ENCODE measurements at places on chromosomes 13 and 19.

DNA sequence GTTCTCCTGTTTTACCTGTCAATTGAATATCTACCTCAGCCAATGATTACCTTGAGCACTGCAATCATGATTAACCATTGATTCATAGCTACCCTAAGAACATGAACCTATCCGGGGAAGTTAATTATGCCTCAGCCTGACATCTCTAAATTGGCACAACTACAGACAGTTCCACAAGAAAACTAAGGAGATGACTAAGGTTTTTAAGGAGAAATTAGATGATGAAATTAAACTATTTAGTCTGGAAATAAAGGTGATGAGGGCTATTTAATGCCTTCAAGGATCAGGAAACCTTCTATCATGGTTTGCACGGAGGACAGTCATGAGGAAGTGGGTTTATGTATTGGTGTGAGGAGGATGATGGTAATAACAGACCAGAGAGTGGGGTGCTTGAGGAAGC, 203.4 kb downstream of the COL4A1 start:
- DNase-seq, result no peak

- DNase-seq, result peak; percentile 78
These were observed 13.2 kb upstream of the UQCR11 start for GRCh38 chr19:1618157-1619093.

DNA sequence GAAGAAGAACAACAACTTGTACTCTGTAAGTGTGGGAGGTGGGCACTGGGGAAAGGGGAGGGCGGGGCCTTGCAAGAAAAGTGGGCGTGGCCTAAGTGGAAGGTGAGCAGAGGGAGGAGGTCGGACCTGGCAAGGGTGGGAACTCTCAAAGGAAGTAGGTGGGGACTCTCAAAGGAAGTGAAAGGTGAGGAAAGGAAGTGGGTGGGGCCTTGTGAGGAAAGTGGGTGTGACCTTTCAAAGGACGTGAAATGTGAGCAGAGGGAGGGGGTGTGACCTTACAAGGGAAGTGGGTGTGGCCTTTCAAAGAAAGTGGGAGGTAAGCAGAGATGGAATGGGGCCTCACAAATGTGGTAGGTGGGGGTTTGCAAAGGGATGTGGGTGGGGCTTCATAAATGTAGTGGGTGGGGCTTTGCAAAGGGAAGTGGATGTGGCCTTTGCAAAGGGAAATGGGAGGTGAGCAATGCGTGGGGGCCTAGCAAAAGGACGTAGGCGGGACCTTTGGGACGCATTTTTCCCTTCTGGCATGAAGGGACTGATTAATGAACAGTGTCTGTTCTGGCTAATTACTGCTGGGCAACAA, 25.9 kb downstream of the ACSBG2 start:
- peak; percentile 13 for DNase-seq

GRCh38 chr13:26168835-26169234, 53.3 kb downstream of the RNF6 start:
- DNase-seq, result no peak

DNA sequence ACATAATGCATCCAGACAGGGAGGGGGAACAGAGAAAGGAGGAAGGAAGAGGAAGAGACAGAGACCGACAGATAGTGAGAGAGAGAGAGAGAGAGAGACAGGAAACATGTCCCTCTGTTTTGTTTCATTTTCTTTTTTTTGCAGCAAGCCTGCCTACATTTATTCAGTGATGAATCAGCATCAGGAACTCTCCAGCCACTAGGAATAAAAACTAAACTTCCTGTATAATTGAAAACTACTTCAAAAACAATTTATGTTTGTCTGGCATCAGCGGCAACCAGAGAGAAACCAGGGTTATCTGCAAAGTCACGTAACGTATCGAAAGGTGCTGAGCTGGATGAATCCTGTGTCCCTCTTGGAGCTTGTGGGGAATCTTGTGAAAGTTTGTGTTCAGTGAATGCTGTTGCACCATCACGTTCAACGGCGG, 148.6 kb upstream of the SOX21 start:
- DNase-seq, result no peak

DNA sequence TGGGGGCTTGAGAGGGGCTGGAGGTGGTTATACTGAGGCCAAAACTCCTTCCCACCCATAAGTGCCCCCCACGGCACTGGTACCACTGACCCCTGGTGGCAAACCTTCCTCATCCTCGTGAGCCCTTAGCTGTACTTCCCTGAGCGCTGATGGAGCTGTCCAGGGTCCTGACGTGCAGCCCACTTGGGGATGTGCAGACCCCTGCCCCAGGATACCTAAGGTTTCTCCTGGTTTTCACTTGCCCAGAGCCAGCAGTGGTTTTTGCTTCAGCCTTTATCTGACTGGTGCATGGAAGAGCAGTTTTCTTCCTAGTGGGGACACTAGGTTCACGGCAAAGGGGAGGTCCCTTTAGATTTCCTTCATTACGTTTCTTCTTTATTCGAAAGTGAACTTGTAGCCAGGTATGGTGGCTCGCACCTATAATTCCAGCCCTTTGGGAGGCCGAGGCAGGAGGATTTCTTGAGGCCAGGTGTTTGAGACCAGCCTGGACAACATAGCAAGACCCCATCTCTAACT, 28.7 kb upstream of the KCTD15 start:
- DNase-seq, result no peak

GRCh38 chr19:2048104-2048958, 2.7 kb downstream of the MKNK2 start:
- DNase-seq, result no peak

GRCh38 chr19:19098084-19098702, 34.4 kb downstream of the SLC25A42 start:
- DNase-seq, result no peak

GRCh38 chr13:33284916-33285315, 639 bp downstream of the STARD13 start:
- DNase-seq, result no peak

DNA sequence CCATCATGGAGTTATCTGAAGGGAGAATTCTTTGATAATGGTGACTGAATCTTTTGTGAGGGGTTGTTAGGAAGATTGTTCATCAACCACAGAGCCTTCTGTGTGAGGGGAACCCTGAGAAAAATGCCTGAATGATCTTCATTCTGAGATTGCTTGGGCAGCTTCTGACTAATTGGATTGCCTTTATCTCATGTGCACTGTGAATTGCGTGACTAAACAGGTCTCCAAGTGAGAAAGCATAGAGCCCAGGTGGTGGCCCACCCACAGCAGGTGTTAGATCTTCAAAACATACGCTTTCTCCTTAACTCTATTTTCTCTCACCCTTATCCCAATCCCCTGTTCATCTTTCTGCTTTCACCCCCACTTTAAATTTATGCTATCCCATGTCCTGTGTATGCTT, 58.3 kb downstream of the DOCK9 start:
- DNase-seq, result no peak

- DNase-seq, result no peak
These were observed 5.1 kb downstream of the GAMT start for GRCh38 chr19:1396019-1396767.

DNA sequence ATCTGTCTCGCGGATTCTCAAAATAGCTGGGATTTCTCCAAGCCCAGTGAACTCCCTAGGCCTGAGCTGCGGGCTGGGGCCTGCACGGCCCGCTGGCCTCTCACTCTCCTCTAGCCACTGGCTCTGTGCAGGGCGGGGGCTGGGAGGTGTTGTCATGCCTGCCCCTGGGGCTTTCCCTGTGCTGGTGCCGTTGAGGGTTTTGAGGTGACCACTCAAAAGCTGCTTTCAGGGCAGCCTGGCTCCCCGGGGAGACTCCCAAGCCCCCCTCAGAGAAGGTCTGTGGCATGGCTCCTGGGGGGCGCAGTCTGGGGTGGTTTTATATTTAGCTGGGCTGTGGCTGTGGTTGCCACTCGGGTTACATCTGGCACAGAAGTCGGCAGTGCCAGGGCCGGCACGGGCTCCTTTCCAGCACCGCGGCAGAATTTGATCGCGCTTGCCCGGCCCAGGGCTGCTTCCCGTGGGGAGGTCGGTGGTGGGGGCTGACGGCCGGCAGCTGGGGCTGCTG, 10.0 kb downstream of the NDUFB7 start:
- DNase-seq, result peak; percentile 14

GRCh38 chr13:28147495-28147894, 9.2 kb downstream of the PAN3 start:
- DNase-seq, result no peak

- no peak for DNase-seq
These were observed 60.9 kb downstream of the KLF12 start for GRCh38 chr13:74073274-74073673.

GRCh38 chr13:24742294-24742693, 21.7 kb upstream of the RNF17 start:
- no peak for DNase-seq

DNA sequence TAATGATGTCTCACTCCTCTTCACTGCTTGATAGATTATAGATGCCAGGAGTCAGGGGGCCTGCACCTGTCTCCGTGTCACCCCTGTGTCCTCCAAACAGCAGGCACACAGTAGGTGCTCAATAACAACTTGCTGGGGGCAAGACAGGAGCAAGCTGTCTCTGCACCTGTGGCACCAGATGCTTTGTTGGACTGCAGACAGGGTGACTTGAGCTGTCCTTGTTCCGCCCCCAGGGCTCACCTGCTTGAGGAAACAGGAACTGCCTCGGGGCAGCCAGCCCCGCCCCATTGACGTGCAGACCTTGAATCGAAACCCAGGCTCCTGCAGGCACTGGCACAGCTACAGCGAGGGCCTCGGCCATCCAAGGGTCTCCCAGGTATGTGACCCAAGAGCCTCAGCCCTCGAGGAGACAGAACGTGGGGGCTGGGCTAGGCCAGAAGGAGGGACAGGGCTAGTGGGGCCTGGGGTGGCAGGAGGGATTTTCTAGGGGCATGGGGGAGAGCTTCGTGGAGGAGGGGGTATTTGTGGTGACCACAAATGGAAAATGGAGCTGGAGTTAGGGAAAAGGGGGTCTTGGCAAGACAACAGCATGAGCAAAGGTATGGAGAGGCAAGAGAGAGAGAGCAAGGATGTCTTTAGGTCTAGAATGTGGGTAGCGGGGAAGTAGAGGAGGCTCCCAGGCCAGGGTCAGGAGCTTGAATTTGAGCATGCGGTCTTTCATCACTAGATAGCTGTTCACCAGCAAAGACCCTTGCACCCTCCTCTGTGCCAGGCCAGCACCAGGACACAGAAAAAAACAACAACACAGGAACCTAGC, at the start of gene HSH2D:
TSS of gene HSH2D (plus strand) at position 287 of the 817 bp plus-strand sequence. CDS start 5,066 bp downstream, outside the sequence.
- DNase-seq, result no peak

DNA sequence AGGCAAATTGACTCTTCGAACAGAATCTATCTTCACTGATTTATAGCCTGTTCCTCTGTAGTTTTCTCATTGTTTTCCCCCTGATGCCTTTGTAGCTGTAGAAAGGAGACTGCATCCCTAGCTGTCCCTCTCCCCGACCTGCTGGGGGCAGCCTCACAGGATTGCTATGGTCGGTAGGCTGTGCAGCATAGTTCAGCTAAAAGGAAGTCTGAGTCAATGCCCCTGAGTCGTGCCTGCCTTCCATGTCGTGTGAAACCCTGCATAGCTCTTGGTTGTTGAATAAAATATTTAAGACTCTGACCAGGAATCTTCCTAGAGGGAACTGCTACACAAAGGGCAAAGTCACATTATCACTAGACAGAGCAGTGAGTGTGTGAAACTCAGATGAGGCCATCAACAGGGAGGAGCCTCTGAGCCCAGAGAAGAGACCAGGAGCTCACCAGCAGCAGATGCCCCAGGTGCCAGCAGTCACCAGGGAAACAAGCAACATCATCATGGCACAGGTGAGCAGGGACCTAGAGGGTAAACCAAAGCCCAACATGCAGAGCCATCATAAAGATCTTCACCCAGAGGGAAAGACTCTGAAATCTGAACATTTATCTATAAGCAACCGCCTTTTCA, 108.4 kb upstream of the NBEA start:
- DNase-seq, result no peak

DNA sequence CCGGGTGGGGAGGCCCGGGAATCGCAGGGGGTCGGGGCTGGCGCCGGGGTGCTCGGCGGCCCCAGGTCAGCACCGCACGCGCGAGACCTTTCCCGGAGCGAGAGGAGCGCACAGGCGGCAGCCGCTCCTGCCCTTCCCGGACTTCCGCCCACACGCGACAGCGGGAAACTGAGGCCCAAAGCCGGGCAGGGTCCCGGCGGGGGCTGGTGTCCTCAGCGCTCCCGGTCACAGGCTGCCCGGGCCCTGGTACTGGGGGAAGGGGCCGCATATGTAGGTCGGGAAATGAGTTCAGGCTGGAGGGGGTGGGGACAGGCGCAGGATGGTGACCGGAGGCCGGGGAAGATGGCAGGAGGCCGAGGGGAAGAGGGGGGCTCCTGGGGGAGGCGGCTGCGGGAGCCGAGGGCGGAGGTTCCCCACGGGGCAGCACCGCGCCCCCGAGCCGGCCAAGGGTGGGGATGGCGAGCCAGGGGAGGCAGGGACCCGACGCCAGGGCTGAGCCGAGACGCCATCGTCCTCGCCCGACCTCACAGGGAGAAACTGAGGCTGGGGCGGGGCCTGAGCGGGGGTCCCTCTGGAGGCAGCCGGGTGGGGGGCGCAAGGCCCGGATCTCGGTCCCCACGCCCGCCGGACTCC, 662 bp downstream of the CBARP start:
- peak; percentile 81 for DNase-seq

GRCh38 chr13:108342369-108343289, 73.1 kb downstream of the TNFSF13B start:
- peak; percentile 23 for DNase-seq

GRCh38 chr13:29187584-29187983, 367.4 kb downstream of the MTUS2 start:
- no peak for DNase-seq

DNA sequence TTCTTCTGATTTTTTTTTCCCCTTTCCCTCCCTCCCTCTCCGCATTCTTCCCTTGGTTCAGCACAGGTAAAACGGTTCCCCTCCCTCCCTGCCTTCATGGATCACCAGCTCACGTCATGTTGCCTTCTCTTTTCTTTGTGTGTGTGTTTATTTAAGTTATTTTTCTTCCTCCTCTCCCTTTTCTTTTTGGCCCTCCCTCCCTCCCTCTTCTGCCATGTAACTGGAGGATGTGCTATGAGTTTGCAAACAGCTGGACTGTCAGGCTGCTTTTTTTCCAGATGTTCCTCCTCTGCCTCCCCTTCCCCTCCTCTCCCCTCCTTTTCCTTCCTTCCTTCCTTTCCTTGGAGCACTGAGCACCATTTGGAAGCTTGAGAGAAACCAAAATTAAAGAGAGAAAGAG, 2.0 kb downstream of the LENG9 start:
- DNase-seq, result no peak

- no peak for DNase-seq
These were observed 19.6 kb downstream of the ERICH6B start for GRCh38 chr13:45595965-45596364.

GRCh38 chr13:106518512-106518911, 16.9 kb downstream of the EFNB2 start:
- no peak for DNase-seq

GRCh38 chr13:91946498-91947070, 548.2 kb downstream of the GPC5 start:
- DNase-seq, result peak; percentile 63

DNA sequence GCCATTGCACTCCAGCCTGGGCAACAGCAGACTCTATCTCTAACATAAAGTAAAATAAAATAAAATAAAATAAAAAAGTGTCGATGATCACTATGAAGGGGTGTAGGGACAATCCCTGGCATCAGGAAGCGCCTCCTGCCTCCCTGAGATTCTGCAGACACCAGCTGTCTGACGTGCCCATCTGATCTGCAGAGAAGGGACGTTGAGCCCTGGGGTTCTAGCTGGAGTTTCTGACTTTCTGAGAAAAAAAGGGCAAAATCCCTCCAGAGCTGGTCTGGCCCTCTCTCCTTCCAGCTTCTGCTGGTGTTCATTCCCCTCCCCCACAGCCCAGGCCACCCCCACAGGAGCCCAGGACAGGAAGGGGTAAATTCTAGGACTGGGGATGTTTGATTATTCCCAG, 2.4 kb upstream of the ADGRE5 start:
- DNase-seq, result peak; percentile 51

All from SK-N-SH (cell line).